ENCODE measurements at places on chromosomes 6 and 20. TPM values are rescaled to one million over a fixed set of nuclear protein-coding genes. Genes with fewer than 3 reads are reported as not detected.

GRCh38 chr20:10524643-10525042 is 89.5 kb downstream of the SLX4IP start:
- H3K4me1 ChIP-seq: peaks cover 22% of the 10 kb centered on the region
- DNase-seq: no peak
- H3K4me3 ChIP-seq: no peak overlapping the region
- no peak overlapping the region for H3K27ac ChIP-seq
- H3K27me3 ChIP-seq: no peaks in the 10 kb centered on the region

- H3K4me1 ChIP-seq: peaks cover 37% of the 10 kb centered on the region
- peak overlapping the region; percentile 90 for H3K27ac ChIP-seq
- H3K36me3 ChIP-seq: peaks cover 6% of the 10 kb centered on the region
Observed at GRCh38 chr6:26312096-26312463, 52.9 kb upstream of the BTN3A2 start.

- H3K4me3 ChIP-seq: no peak overlapping the region
- no peaks in the 10 kb centered on the region for H3K27me3 ChIP-seq
- H3K4me1 ChIP-seq: no peaks in the 10 kb centered on the region
- DNase-seq: no peak
- no peak overlapping the region for H3K27ac ChIP-seq
Observed at GRCh38 chr20:17627101-17627955, 54.7 kb downstream of the RRBP1 start.

GRCh38 chr20:53138454-53139262 is 166.5 kb downstream of the TSHZ2 start:
- H3K4me3 ChIP-seq: no peak overlapping the region
- H3K36me3 ChIP-seq: peaks cover 21% of the 10 kb centered on the region
- H3K4me1 ChIP-seq: peaks cover 41% of the 10 kb centered on the region
- peaks cover 4% of the 10 kb centered on the region for H3K27me3 ChIP-seq

- no peaks in the 10 kb centered on the region for H3K36me3 ChIP-seq
- no peaks in the 10 kb centered on the region for H3K4me1 ChIP-seq
- no peak overlapping the region for H3K4me3 ChIP-seq
- no peak overlapping the region for H3K27ac ChIP-seq
- DNase-seq: no peak
- peaks cover 2% of the 10 kb centered on the region for H3K27me3 ChIP-seq
Observed at GRCh38 chr20:54139188-54139587, 34.6 kb downstream of the CYP24A1 start.

DNA sequence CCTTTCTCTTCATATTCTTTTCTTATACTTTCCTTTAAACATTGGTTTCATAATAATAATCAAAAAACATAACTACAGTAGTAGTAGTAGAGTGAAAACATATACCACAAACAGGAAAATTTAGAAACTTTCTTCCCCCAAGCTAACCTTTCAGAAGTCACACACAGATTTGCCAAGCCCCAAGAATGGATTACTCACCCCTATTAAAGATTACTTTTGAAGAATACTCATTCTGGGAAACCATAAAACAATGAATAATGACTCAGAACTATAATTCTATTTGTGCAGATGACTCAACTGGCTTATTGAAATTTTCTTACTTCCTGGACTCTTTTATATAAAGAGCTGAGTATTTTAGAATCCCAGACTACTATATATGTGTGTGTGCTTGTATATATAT is 119.4 kb upstream of the GJE1 start:
- H3K27ac ChIP-seq: no peak overlapping the region
- H3K36me3 ChIP-seq: no peaks in the 10 kb centered on the region
- no peak overlapping the region for H3K4me3 ChIP-seq
- H3K4me1 ChIP-seq: peaks cover 18% of the 10 kb centered on the region
- DNase-seq: no peak

Gene SMLR1
- total RNA-seq: not detected

Gene GRM1
- not detected for total RNA-seq

Gene FRK
- total RNA-seq: 0.05 TPM

Gene HDAC2
- 101 TPM for total RNA-seq

Gene MICB
- total RNA-seq: 19.6 TPM

Gene DBNDD2
- 22.4 TPM for total RNA-seq
